MCF 10A (cell line): ENCODE measurements at places on chromosomes 1 and 21. TPM values are rescaled to one million over a fixed set of nuclear protein-coding genes. Genes with fewer than 3 reads are reported as not detected.
A peak's percentile ranks its signal among the peaks of the same experiment; 100 is the strongest.

VHLL gene
- 0.49 TPM in 1 of 2 replicates, not detected in the other for total RNA-seq

CFHR2 gene
- not detected in 2 replicates for total RNA-seq

GRCh38 chr1:31704271-31705079 lies 658 bp upstream of the COL16A1 start:
- peak; percentile 43 for DNase-seq

DNA sequence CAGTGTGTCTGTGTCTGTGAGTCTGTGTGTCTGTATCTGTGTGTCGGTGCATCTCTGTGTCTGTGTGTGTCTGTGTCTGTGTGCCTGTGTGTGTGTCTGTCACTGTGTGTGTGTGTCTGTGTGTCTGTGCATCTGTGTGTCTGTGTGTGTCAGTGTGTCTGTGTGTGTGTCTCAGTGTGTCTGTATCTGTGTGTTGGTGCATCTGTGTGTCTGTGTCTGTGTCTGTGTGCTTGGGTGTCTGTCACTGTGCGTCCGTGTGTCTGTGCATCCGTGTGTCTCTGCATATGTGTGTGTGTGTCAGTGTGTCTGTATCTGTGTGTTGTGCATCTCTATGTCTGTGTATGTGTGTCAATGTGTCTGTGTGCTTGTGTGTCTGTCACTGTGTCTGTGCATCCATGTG lies 44.7 kb upstream of the POFUT2 start:
- no peak for DNase-seq

DNA sequence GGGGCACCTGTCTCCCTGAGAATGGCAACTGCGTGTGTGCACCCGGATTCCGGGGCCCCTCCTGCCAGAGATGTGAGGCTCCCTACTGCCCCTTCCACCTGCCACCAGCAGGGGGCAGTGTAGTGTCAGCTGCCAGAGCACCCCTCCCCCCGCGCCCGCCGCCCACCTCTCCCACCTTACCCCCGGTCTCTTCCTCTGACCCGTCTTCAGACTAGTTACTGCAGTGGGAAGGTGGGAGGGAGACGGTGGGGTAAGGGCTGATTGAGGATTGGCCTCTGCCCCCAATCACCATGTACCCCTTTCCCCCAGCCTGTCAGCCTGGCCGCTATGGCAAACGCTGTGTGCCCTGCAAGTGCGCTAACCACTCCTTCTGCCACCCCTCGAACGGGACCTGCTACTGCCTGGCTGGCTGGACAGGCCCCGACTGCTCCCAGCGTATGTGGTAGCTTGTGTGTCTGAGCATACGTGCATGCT lies 10.1 kb upstream of the LRRC71 start:
- peak; percentile 47 for DNase-seq

SPAG17 gene
- total RNA-seq: not detected in 2 replicates

MROH7 gene
- total RNA-seq: 0.34 TPM in 1 of 2 replicates, not detected in the other

PEX10 gene
- 31.3 and 36.1 TPM in 2 replicates for total RNA-seq

DNA sequence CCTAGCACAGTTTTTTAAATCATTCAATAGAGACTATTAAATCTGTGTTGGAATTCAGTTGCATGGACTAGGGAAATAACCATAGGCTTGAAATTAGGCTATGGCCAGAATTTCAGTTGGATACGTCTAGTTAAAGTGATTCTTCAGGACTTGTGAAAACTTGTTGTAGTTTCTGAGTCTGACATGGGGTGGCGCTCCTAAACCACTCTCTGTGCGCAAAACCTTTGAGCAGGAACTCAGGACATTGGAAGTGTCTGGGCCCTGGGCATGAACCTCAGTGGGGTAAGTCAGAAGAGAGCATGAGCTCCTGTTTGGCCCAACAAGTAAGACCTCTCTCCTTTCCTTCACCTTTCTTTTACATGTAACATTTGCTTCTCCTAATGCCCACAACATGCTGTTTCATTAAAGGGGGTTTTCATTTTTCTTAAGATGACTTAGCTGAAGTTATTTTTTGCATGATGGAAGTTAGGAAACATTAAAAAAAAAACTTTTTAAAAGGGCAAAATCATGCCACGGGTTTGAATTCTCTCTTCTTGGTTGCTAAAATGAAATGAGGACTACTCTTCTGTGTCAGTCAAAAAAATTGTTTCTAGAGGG lies 17.1 kb upstream of the CCDC190 start:
- peak; percentile 87 for DNase-seq

- DNase-seq: no peak
These were observed 91.7 kb downstream of the TYW3 start for GRCh38 chr1:74824497-74825107.

GRCh38 chr1:14945132-14946010 lies 208.2 kb upstream of the TMEM51 start:
- DNase-seq: no peak

DNA sequence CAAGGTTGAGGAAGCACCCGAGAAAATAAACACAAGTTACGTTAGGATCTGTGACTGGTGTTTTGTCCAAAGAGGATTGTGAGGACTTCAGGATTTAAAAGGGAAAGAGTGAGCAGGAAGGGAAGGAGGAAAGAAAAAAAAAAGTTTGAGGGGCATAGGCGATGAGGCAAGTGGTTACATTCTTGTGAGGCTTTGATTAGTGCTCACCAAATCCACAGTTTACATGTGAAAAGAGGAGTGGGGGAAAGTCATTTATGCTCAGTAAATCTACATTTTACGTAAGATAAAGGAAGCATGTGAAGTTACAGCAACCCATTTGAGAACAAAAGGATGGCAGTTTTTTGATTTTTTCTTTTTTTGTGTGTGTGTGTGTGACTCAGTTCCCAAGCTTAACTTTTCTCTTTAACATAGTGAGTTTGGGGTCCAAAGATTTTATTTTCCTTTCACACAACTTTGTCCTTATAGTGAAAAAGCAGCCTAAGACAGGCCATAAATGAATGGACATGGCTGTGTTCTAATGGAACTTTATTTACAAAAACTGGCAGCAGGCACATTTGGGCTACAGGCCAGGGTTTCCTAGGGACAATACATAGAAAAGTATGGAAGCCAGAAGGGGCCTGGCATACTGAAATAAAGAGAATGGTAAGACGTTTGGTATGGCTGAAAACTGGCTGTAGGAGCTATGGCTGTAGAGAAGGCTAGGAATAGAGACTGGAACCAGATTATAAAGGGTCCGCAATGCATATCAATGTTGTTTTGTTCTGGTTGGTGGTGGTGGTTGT lies 121.7 kb downstream of the FGGY start:
- no peak for DNase-seq

- no peak for DNase-seq
These were observed 13.0 kb downstream of the CAMSAP2 start for GRCh38 chr1:200751717-200752116.

GRCh38 chr1:210344706-210345105 lies 16.0 kb downstream of the HHAT start:
- peak; percentile 50 for DNase-seq

TSPAN1 gene
- total RNA-seq: 22.7 and 41.7 TPM in 2 replicates

DNA sequence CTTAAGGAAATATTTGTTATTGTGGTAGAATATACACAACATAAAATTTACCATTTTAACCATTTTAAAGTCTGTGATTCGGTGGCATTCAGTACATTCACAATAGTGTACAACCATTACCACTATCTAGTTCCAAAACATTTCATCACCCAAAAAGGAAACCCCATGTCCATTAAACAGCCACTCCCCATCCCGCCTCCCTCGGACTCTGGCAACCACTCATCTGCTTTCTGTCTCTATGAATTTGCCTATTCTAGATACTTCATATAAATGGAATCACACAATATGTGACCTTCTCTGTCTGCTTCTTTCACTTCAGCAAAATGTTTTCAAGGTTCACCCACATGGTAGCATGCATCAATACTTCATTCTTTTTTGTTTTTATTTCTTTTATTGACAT lies 51.3 kb downstream of the PTP4A2 start:
- peak; percentile 37 for DNase-seq

DNA sequence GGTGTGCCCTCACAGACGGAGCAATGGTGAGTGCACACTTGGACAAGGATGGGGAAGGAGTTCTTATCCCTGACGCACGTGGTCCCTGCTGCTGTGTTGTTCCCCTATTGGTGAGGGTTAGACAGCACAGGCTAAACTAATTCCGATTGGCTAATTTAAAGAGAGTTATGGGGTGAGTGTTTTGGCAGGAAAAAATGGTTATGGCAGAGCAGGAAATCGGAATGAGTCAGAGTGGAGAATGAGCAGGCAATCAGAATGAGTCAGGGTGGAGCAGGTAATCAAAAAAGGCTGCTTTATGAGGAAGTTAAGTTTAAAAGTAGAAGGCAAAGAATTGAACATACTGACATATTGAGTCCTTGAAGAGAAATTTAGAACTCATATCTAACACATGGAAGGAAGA lies 100.5 kb downstream of the NGF start:
- no peak for DNase-seq

- no peak for DNase-seq
These were observed 979.2 kb downstream of the MRPL39 start for GRCh38 chr21:24628046-24628445.

GRCh38 chr1:101346419-101346818 lies 109.6 kb downstream of the S1PR1 start:
- no peak for DNase-seq
